Stimulated activated CD4-positive, alpha-beta T cell treated with anti-CD3 and anti-CD28 coated beads, Interleukin-15, amount 100 ng/mL, for 48 hours (primary cell): ENCODE measurements at places on chromosomes 12 and 14.

GRCh38 chr14:80325112-80325511 is 113.8 kb upstream of the DIO2 start:
- no peak for DNase-seq

- DNase-seq, result no peak
These were observed 91.9 kb downstream of the AACS start for GRCh38 chr12:125157177-125157576.

GRCh38 chr12:46386877-46387629 is 14.5 kb upstream of the SLC38A2 start:
- DNase-seq, result no peak

DNA sequence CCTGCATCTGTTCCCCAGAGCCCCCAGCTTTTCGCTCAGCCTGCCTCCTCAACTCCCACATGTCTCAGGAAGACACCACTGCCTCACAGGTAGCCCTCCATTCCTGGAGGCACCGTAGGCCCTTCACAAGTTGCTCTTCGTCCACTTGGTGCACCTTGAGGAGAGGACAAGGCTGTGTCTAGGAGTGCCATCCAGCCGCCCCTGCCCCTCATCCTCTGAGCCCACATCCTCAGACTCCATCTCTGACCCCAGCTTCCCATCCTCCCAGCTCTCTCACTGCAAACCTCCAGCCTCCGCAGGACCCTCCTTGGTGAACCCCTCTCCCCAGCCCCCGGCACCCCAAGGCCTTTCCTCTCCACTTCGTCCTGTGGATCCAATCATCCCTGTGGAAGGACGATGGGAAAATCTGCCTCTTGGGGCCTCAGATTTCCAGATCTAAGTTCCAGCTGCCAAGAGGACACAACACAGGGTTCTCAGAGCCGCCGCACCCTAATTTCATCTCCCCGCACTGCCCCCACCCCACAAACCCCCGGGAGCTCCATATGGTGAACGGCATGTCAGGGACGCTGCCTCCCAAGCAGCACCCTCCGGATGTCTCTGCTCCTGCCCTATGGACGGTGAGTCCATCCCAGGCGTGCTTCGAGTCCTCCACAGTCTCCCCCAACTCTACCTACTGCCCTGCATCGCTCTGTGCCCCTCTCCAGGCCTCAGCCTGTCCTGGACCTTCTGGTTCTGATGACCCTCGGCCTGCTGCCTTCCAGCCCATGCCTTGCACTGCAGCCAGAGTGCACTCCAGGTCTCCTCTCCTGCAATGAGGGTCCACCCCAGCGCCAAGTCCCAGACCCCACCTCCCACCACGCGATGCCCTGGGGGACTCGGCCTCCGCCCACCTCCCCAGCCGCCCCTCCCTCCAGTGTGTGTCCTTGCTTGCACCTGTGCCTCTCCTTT is 314.1 kb upstream of the DIO3 start:
- DNase-seq, result no peak

- no peak for DNase-seq
These were observed 70.7 kb upstream of the SSTR1 start for GRCh38 chr14:38137005-38137404.

- DNase-seq, result no peak
These were observed 130.8 kb downstream of the LMNTD1 start for GRCh38 chr12:25422241-25422640.

- DNase-seq, result peak; percentile 2
These were observed 1.5 kb upstream of the SRRM4 start for GRCh38 chr12:118979763-118980406.

- no peak for DNase-seq
These were observed 11.9 kb upstream of the CIPC start for GRCh38 chr14:77086017-77086727.

GRCh38 chr14:68403191-68404145 is 389.4 kb downstream of the ZFP36L1 start:
- DNase-seq, result no peak

GRCh38 chr12:109309381-109310246 is 530 bp upstream of the FOXN4 start:
- DNase-seq, result no peak
